NCI-H524 treated with DMSO at 0.1 percent for 48 hours (cell line): ENCODE measurements at places on chromosomes 16 and 17.

DNA sequence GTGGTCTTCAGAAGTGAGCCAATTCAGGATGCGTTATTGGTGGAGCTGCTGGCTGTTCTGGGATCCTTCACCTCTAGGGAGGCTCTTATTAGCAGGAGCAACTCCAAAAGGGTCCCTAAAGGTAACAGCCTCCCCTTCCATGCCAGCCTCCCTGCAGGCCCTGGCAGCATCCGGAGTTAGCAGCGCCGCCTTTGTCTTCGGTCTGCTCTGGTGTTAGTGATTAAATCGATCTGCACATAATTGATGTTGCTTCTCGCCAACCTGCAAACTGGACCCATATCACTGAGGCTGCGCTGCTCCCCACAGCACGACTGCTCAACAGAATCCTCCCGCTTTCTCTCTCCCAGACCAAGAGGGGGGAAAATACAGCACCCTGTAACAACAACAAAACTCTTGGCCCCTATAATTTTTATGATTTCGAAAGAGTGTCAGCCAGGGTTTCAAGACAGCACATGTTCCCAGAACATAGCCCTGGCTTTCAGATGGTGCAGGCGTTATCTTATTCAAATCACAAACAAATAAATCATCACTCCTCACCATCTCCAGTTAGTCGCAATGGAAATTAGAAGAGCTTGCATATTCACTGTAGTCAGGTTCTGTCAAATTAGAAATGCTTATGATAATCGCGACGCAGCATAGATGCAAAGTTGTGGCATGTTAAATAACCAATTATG is 76.0 kb downstream of the IRX3 start:
- no peak for DNase-seq

- no peak for DNase-seq
Observed at GRCh38 chr17:61568219-61569072, 22.6 kb downstream of the NACA2 start.

DNA sequence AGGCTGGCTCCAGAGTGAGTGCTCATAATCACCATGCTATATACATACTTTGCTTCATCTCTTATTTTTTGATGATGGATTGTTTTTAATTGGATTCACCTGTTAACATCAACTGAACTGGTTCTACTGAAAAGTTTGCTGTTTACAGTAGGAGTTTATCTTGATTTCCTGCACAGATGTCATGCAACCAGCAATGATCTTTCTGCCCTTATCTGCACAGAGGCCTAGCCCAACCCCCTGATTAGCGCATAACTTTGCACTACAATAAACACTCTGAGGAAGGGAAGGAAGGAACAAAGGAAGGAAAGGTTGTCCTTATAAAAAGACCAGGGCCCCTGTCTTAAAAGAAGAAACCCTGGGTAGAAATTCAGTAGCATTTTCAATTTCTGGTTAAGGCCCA is 152.9 kb downstream of the RGS9 start:
- no peak for DNase-seq

DNA sequence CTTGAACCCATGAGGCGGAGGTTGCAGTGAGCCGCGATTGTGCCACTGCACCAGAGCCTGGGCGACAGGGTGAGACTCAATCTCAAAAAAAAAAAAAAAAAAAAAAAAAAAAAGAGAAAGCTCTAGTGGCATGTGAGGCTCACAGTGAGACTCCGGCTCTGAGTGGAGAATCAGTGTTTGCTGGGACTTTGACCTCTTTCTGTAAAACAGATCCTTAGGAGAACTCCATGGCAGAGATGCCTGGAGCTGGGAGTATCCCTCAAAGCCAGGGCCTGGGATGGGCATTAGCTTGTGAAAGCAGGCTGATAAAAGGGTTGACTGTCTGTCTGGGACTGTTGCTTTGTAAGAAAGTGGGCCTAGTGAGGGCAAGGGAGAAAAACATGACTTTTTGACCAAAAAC is 46.4 kb downstream of the ZNF207 start:
- DNase-seq = no peak

GRCh38 chr16:65201511-65201910 is 79.6 kb upstream of the CDH11 start:
- no peak for DNase-seq
